ENCODE measurements at places on chromosomes 4 and X.

DNA sequence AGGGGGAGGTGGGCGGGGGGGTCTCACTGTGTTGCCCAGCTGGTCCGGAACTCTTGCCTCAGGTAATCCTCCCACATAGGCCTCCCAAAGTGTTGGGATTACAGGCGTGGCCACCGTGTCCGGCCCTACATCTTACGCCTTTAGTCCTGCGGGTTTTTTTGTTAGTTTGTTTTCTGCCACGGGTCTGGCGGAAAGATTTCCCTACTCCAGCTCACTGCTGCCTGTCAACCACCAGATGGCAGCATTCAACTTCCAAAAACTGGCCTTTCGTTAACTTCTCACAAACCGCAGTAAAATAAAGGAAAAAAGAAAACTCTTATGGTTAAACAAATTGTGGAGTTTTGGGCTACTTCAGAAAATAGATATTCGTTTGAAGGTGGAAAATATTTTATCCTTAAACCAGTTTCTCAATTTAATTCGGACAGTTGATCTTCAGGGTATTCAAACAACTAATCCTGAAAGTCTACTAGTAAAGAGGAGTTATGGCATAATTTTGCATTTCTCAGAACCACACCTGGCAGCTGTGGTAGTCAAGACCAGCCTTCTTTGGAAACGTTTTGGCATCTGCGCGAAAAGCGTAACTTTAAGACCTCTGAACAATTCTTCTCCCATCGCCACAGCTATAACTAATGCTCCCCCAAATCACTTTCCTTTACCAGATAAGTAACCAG, 41.1 kb downstream of the LUZP4 start:
- no peak for DNase-seq

- no peak for DNase-seq
Measured at GRCh38 chr4:168572002-168572401, 75.2 kb downstream of the PALLD start.

GRCh38 chrX:78687586-78687985, 28.5 kb upstream of the RTL3 start:
- DNase-seq = no peak

GRCh38 chr4:145083891-145084605, 13.9 kb downstream of the ANAPC10 start:
- DNase-seq = no peak

GRCh38 chrX:114999906-115000305, 17.5 kb downstream of the IL13RA2 start:
- no peak for DNase-seq

DNA sequence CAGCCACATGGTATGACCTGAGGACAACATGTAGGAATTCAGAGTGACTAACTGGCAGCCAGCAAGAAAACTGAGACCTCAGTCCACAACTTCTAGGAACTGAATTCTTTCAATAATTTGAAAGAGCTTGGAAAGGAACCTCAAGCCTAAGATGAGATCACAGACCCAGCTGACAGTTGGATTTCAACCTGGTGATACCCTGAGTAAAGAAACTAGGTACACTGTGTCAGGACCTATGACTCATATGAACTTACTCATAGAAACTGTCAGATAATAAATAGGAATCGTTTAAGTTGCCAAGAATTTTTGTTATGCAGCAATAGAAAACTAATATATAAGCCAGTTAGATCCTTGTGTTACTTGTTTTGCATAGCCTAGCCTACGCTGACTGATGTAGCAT, 102.4 kb upstream of the DCAF12L1 start:
- no peak for DNase-seq
